ENCODE measurements at places on chromosomes 2 and 18. TPM values are rescaled to one million over a fixed set of nuclear protein-coding genes. Genes with fewer than 3 reads are reported as not detected.

The CYBRD1 gene
- total RNA-seq: 158 TPM

DNA sequence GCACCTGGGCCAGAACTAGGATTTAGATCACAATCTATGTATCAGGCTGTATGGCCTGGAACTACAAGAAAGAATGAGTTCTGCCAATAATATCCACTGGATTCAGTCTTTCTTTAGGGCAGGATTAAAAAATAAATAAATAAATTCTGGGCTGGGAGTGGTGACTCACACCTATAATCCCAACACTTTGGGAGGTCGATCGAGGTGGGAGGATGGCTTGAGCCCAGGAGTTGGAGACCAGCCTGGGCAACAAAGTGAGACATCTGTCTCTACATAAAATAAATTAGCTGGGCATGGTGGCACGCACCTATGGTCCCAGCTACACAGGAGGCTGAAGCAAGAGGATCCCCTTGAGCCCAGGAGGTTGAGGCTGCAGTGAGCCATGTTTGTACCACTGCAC lies 8.1 kb downstream of the AMMECR1L start:
- no peak for DNase-seq

GRCh38 chr18:56645415-56646016 lies 5.6 kb upstream of the WDR7 start:
- no peak for DNase-seq

- DNase-seq: no peak
These were observed 153.3 kb upstream of the ITGA6 start for GRCh38 chr2:172273910-172274571.

DNA sequence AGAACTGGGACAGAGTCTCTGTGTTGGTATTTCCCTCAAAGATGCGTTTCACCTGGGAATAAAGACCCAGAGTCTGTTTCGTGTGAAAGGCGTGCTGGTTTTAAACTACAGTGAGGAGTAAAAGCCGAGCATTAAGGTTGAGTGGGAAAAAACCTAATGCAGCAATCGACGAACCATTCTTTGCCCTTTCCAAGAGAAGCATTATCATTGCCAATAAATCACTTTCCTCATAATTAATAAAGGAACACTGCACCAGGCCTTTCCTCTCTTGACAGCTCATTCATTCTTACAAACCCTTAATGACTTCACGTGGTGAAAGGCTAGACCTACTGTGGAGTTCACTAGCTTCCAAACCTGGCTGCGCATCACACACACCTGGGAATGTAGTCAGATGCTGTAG lies 896 bp upstream of the SLC8A1 start:
- no peak for DNase-seq

DNA sequence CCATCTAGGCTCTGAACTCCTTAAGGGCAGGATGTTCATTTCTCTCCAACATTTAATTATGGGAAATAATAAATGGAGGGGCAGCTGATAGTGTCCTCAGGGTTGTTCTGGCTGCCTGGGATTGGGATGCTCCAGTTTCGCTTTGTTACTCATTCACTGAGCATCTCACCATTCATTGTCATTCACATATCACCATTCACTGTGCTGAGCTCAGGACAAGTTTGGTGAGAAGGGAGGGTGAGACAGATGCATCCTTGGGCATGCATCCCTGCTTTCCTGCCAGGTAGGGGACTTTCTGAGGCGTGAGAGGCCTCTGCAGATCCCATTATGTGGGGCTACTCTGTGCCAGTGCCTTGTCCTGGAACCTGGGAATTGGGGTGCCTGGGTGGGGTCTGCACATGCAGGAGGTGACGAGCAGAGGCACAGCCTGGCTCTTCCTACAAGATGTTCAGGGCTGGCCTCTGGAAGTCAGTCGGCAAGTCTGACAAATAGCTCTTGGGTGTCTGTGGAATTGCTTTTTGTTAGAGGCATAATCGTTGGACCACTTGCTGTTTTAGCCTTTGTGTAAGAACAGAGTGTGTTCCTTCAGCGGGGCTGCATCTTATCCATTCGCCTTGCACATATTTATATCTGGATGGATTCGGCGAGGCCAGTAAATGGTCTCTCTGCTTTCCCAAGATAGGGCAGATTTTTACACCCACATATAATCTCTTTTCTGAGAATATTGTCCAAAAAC lies 323.2 kb upstream of the THSD7B start:
- DNase-seq: no peak

DNA sequence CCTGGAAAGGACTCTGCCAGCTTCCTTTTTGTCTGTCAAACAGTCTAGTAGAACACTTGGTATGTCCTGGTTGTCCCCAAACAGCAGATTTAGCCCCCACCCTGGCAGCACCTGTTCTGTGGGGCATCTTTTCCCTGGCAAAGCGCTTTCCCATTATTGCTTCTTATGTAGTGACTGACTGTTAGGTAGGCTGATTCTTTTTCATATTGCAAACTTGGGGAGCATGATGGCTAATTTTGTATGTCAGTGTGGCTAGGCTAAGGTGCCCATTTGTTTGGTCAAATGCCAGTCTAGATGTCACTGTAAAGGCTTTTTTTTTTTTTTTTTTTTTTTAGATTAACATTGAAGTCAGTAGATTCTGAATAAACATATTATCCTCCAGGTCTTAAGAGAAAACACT lies 140.2 kb downstream of the MYCN start:
- DNase-seq: no peak

The RBKS gene
- total RNA-seq: 3.7 TPM

The MBP gene
- total RNA-seq: 24.2 TPM

GRCh38 chr2:197360744-197361156 lies 50.2 kb upstream of the ANKRD44 start:
- no peak for DNase-seq

The CYS1 gene
- total RNA-seq: 16.3 TPM

DNA sequence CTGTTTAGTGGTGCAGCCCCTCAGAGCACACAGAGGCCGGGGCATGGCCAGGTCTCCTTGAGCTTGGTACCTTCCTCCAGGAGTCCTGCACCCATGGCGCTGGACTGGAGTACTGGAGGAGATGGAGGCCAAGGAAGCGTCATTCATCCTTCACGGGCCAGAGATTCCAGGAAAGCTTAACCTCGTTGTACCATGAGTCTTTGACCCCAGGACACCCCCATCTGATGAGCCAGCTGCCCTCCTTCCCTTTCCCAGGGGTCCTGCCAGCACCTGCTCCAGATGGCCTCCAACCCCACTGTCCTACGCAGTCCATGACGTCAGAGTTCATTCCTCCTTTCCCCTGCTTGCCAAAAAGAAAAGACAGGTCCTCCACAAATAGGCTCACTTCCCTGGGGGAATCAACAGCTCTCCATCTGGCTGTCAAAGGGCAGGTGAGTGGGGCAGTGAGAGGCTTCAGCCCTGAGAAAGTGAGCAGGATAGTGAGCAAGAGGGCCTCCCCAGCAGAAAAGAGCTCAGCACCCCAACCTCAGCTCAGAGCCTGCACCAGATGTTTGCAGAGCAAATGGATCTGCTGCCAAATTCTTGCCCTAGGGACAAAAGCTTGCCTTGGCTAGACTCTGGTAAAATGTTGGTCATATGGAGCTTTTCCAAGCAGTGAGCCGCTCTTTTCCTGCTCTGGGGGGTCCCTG lies 4.5 kb upstream of the NPPC start:
- DNase-seq: no peak

GRCh38 chr2:109333414-109334210 lies 204.6 kb downstream of the SH3RF3 start:
- DNase-seq: no peak

The VAMP5 gene
- 48.8 TPM for total RNA-seq

DNA sequence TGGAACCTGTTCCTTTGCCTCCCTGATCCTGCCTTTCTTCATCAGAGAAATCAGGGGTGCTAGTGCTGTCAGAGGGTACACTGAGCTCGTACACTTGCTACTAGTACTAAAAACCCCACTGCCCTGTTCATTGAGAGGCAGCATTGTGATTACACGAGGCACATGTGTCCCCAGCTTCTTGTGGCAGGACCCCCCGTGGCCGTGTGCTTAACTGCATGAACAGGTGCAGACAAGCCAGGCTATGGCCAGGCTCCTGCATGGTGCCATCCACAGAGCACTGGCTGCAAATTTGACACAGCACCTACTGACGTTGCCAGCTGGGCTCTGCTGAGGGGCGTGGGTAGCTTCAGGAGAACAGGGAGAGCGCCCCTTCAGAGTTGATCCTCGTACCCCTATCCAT lies 248.4 kb downstream of the GLI2 start:
- no peak for DNase-seq

- no peak for DNase-seq
These were observed 175.2 kb downstream of the LTBP1 start for GRCh38 chr2:33121925-33122324.

The IL36A gene
- total RNA-seq: not detected

- DNase-seq: no peak
These were observed 125.5 kb downstream of the GLI2 start for GRCh38 chr2:120861191-120861575.

- DNase-seq: peak; percentile 60
These were observed 122.1 kb downstream of the MGAT5 start for GRCh38 chr2:134375935-134376334.

GRCh38 chr2:215737477-215737876 lies 275.9 kb downstream of the MREG start:
- no peak for DNase-seq

The PLCL1 gene
- 10.5 TPM for total RNA-seq

GRCh38 chr18:56066524-56067213 lies 478.7 kb upstream of the TCF4 start:
- no peak for DNase-seq

- DNase-seq: no peak
These were observed 429.4 kb downstream of the MBD2 start for GRCh38 chr18:53795061-53795460.

- DNase-seq: no peak
These were observed 25.3 kb downstream of the FSHR start for GRCh38 chr2:49129034-49129433.

DNA sequence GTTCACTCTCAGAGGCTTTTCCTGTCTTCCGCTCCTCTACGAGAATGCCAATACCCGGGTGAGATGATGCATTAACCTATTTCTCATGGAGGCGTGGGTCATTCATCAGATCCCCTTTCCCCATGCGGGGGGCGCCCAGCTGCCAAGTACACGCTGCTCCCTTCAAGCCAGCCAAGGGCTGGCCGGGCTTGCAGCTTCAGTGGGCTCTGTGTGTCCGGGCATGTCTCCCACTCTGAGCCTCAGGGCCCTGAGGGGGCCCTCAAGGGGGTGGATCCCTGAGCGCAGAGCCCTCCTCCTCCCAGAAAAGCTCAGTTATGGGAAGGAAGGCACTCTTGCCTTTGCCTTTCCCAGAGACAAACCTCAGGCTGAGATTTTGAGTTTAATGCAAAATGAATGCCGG lies 431.8 kb upstream of the MYT1L start:
- DNase-seq: no peak

The NRP2 gene
- total RNA-seq: 100 TPM
